ENCODE measurements at places on chromosomes 7 and 10. TPM values are rescaled to one million over a fixed set of nuclear protein-coding genes. Genes with fewer than 3 reads are reported as not detected.

CBX3 gene
- total RNA-seq, result 165 TPM

- no peak overlapping the region for H3K27ac ChIP-seq
- no peak overlapping the region for H3K4me3 ChIP-seq
- H3K4me1 ChIP-seq, result no peaks in the 10 kb centered on the region
- H3K27me3 ChIP-seq, result no peaks in the 10 kb centered on the region
These were observed 92.4 kb upstream of the KLF6 start for GRCh38 chr10:3877211-3878000.

PRSS37 gene
- total RNA-seq, result not detected

ERVW-1 gene
- not detected for total RNA-seq

DNA sequence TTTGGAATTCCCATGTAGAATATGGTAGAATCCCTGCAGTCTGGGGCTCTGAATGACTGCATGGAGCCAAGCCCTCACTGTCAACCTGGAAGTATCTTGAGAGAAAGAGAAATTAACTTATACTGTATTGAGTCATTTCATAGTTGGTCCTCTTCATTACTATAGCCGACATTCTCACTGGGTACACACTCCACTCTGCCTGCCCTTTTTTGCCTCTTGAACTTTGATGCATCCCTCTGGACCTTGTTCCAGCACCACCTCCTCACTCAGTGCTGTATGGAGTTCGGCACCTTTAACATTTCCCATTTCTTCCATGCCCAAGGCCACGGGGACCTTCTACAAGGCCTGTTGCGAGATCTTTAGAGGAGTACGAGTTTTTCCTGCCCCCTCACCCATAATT lies 4.6 kb upstream of the ARHGAP22 start:
- H3K4me1 ChIP-seq, result peaks cover 3% of the 10 kb centered on the region
- H3K4me3 ChIP-seq, result no peak overlapping the region
- no peak for DNase-seq
- H3K27ac ChIP-seq, result no peak overlapping the region
- peaks cover 13% of the 10 kb centered on the region for H3K27me3 ChIP-seq

DNA sequence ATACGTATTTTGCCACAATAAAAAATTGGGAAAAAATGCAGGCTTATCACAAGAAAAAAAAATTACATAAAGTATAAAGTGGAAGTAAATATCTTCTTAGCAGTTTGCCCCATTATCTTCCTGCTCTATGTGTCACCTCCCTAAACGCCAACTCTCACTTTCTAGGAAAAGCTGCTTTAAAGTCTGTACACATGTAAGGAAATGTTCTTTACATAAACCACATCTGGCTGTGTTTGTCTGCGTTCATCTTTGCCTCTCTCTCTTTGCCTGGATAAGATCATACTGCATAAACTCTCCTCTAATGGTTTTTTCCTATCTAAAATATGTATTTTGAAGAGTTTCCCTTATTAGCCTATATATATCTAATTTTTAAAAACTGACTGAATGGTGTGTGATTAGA lies 23.0 kb upstream of the UMAD1 start:
- no peaks in the 10 kb centered on the region for H3K27me3 ChIP-seq
- H3K4me1 ChIP-seq, result no peaks in the 10 kb centered on the region
- no peaks in the 10 kb centered on the region for H3K36me3 ChIP-seq
- no peak overlapping the region for H3K4me3 ChIP-seq
- DNase-seq, result no peak

GRCh38 chr10:119371704-119372663 lies 164.6 kb downstream of the GRK5 start:
- H3K4me1 ChIP-seq, result peaks cover 15% of the 10 kb centered on the region
- H3K27ac ChIP-seq, result peak overlapping the region; percentile 80
- no peaks in the 10 kb centered on the region for H3K36me3 ChIP-seq
- no peak for DNase-seq
- no peaks in the 10 kb centered on the region for H3K27me3 ChIP-seq

DNA sequence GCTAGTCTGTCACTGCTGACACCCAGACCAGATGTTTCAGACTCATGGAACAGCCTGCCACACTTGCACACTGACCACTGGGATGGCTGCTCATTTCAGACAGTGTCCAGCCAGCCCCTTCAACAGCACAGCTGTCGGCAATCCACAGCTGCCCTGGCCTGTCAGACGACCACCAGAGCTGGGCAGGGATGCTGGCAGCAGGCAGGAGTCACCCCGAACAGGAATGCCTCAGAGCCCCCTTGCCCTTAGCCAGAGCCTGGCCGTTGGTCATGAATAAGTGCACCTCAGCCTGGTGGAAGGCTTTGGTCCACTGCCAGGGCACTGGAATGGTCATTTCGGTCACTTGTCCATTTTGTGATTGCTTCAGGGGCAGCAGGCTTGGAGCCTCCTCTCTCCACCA lies 149.6 kb upstream of the TCERG1L start:
- no peak for DNase-seq
- H3K27ac ChIP-seq, result no peak overlapping the region
- no peaks in the 10 kb centered on the region for H3K36me3 ChIP-seq
- H3K4me1 ChIP-seq, result no peaks in the 10 kb centered on the region
- peaks cover 58% of the 10 kb centered on the region for H3K27me3 ChIP-seq

GRCh38 chr7:148478551-148478950 lies 112.0 kb upstream of the C7orf33 start:
- H3K4me1 ChIP-seq, result peaks cover 10% of the 10 kb centered on the region
- H3K36me3 ChIP-seq, result no peaks in the 10 kb centered on the region
- H3K4me3 ChIP-seq, result no peak overlapping the region
- no peak overlapping the region for H3K27ac ChIP-seq
- H3K27me3 ChIP-seq, result no peaks in the 10 kb centered on the region

DNA sequence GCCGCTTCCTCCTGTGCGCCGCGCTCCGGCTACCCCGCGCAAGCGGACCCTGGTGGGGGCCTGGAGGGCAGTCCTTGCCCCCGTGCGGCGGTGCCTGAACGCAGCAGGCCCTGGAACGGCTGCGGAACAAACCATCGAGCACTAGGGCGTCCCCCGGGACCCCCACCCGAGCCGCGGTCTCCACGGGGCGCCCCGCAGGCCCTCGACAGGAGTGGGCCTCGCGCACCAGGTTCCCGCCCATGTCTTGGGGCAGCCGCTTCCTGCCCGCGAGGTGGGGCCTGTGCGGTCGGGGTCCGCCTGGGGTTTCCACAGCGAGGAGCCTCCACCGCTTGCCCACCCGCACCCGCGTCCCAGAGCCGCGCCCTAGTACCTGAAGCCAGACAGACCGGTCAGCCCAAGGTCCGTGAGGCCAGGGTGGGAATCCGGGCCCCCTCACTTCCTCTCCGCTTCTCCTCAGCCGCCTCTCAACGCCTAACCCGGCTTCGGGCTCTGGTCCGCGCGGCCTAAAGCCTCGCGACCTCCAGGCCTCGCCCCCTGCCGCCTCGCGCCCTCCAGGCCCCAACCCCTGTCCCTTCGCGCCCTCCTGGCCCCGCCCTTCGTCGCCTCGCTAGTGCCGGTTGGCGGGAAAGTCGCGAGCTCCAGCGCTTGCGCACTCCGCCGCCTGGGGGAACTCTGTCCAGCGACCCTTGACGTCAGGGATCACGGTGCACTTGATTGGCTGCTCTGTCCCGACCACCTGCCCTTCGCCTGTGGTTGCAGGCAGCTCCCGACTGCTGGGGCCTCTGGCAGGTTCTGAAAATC lies 7.0 kb upstream of the GBX1 start:
- H3K27me3 ChIP-seq, result peaks cover 33% of the 10 kb centered on the region
- H3K4me3 ChIP-seq, result no peak overlapping the region
- H3K27ac ChIP-seq, result no peak overlapping the region
- no peak for DNase-seq
- H3K36me3 ChIP-seq, result no peaks in the 10 kb centered on the region
- no peaks in the 10 kb centered on the region for H3K4me1 ChIP-seq

- no peaks in the 10 kb centered on the region for H3K4me1 ChIP-seq
- no peaks in the 10 kb centered on the region for H3K27me3 ChIP-seq
- H3K4me3 ChIP-seq, result no peak overlapping the region
These were observed 13.7 kb downstream of the PRPS1L1 start for GRCh38 chr7:18013936-18014335.

TMEM176B gene
- 200 TPM for total RNA-seq

- DNase-seq, result peak; percentile 46
- H3K27ac ChIP-seq, result no peak overlapping the region
- no peaks in the 10 kb centered on the region for H3K4me1 ChIP-seq
- no peaks in the 10 kb centered on the region for H3K36me3 ChIP-seq
- H3K27me3 ChIP-seq, result no peaks in the 10 kb centered on the region
These were observed 180.6 kb upstream of the CHRM2 start for GRCh38 chr7:136687693-136688322.

DNA sequence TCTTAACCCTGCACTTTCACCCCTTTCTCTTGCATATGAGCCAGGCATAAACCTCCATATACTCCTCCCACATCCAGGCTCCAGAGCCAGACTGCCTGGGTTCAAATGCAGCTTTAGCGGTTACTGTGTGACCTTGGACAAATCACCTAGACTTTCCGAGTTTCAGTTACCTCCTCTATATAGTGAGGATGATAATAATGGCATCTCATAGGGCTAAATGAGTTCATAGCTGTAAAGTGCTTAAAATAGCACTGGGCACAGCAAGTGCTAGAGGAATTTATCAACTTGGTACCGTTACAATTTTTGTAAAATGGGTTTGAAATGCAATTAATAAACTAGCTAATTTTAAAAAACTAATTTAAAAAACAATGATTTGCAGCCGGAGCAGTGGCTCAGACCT lies 53.4 kb upstream of the DGKI start:
- H3K27ac ChIP-seq, result no peak overlapping the region
- H3K36me3 ChIP-seq, result no peaks in the 10 kb centered on the region

DNA sequence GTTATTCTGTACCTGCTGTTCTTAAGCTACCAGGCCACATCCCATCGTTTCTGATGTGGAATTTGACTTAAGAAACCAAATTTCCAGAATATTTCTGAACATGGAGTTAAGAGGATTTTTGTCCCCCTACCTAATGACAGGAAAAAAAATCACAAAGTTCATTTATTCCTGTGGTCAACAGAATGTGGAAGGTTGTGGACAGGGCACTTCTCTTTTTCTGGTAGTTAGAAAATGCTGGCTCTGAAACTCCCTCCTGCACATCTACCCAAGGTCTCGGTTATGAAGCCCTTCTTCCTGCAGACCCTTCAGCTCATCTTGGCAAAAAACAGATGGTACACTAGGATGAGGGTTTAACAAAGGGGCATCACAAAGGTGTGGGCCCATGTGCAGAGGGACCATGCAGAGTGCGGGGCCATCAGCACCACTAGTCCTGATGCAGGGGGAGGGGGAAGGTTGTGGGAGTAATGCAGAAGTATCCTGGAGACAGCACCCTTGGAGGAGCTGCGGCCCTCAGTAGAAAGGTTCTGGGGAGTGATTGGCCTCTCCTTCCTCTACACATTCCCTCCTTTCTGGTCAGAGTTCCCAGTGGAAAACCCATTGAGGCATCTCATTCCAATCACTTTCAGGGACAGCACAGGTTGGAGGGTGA lies 9.8 kb downstream of the ALOX5 start:
- H3K4me3 ChIP-seq, result no peak overlapping the region
- no peaks in the 10 kb centered on the region for H3K4me1 ChIP-seq
- DNase-seq, result no peak
- H3K36me3 ChIP-seq, result no peaks in the 10 kb centered on the region
- H3K27ac ChIP-seq, result no peak overlapping the region

- no peaks in the 10 kb centered on the region for H3K27me3 ChIP-seq
- no peak overlapping the region for H3K27ac ChIP-seq
- H3K36me3 ChIP-seq, result no peaks in the 10 kb centered on the region
- no peak for DNase-seq
- no peak overlapping the region for H3K4me3 ChIP-seq
- H3K4me1 ChIP-seq, result no peaks in the 10 kb centered on the region
These were observed 12.7 kb downstream of the ADCY1 start for GRCh38 chr7:45586542-45587520.

DNA sequence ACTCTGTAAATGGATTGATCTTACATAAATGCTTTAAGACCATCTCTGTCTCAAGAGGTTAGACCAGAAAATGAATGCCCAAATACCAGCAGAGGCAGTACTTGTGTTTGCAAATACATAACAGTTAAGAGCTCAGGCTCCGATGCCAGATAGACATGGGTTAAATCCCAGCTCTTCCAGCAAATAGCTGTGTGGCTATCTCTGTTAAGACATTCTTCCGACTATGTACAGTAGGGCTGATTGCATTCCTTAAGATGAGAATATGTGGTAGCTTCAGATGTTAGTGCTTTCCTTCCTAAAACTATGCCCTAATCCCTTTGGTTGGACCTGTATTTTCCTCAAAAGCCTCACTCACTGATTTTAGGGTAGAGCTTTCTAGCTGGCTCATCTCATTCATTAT lies 2.2 kb downstream of the IDE start:
- H3K4me1 ChIP-seq, result peaks cover 8% of the 10 kb centered on the region
- H3K36me3 ChIP-seq, result no peaks in the 10 kb centered on the region
- H3K27ac ChIP-seq, result no peak overlapping the region
- H3K27me3 ChIP-seq, result no peaks in the 10 kb centered on the region
- no peak overlapping the region for H3K4me3 ChIP-seq
- DNase-seq, result no peak

COL13A1 gene
- 4.5 TPM for total RNA-seq

- H3K4me1 ChIP-seq, result no peaks in the 10 kb centered on the region
- DNase-seq, result peak; percentile 29
- H3K27ac ChIP-seq, result no peak overlapping the region
- no peaks in the 10 kb centered on the region for H3K36me3 ChIP-seq
- no peaks in the 10 kb centered on the region for H3K27me3 ChIP-seq
These were observed 167.9 kb downstream of the DIP2C start for GRCh38 chr10:521261-522250.

GRCh38 chr10:75091146-75091545 lies 20.3 kb upstream of the SAMD8 start:
- no peaks in the 10 kb centered on the region for H3K4me1 ChIP-seq
- no peak overlapping the region for H3K4me3 ChIP-seq

HOXA3 gene
- 3.0 TPM for total RNA-seq

GRCh38 chr7:25167262-25167843 lies 42.3 kb upstream of the CYCS start:
- no peaks in the 10 kb centered on the region for H3K36me3 ChIP-seq
- peaks cover 11% of the 10 kb centered on the region for H3K4me1 ChIP-seq
- no peak overlapping the region for H3K27ac ChIP-seq
- no peaks in the 10 kb centered on the region for H3K27me3 ChIP-seq

- no peaks in the 10 kb centered on the region for H3K4me1 ChIP-seq
- no peaks in the 10 kb centered on the region for H3K27me3 ChIP-seq
- DNase-seq, result peak; percentile 67
- no peak overlapping the region for H3K4me3 ChIP-seq
- H3K36me3 ChIP-seq, result no peaks in the 10 kb centered on the region
These were observed 75.6 kb downstream of the CCDC6 start for GRCh38 chr10:59830601-59831259.

DNA sequence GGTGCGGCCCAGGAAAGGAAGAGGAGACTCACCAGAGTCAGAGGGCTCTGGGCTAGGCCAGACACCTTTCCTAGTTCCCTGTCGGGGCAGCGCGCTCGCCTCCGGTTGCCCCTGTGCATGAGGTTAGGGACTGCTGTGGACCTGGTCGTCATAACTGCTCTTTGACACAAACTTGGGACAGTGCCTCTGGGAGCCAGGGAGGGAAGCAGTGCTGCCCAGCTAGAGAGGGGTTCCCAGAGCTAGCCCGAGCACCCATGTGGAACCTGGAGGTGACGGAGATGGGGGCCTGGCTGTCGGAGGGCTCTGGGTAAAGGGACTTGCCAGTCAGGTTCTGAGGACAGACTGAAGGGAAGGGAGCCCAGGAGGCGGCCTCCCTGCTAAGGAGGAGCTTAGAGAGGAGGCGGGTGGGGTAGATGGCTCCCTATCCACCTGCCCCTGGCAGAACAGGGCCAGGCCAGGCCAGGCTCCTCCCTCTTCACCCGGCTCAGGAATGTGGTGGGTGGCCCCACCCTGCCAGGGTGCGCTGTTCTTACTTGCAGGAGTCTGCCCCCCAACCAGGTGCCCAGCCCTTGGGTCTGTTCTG lies 29.7 kb downstream of the AGAP3 start:
- H3K27ac ChIP-seq, result peak overlapping the region; percentile 40
- H3K4me1 ChIP-seq, result peaks cover 17% of the 10 kb centered on the region
- H3K27me3 ChIP-seq, result no peaks in the 10 kb centered on the region
- no peaks in the 10 kb centered on the region for H3K36me3 ChIP-seq
- H3K4me3 ChIP-seq, result no peak overlapping the region
- DNase-seq, result peak; percentile 68
